ENCODE measurements at places on chromosomes 7 and 10. TPM values are rescaled to one million over a fixed set of nuclear protein-coding genes. Genes with fewer than 3 reads are reported as not detected.

NPFFR1 gene
- not detected for total RNA-seq

- DNase-seq = no peak
Measured at GRCh38 chr10:96097865-96098264, 32.2 kb upstream of the ZNF518A start.

GRCh38 chr7:130463553-130464434 lies 23.0 kb upstream of the CEP41 start:
- DNase-seq = no peak

DNA sequence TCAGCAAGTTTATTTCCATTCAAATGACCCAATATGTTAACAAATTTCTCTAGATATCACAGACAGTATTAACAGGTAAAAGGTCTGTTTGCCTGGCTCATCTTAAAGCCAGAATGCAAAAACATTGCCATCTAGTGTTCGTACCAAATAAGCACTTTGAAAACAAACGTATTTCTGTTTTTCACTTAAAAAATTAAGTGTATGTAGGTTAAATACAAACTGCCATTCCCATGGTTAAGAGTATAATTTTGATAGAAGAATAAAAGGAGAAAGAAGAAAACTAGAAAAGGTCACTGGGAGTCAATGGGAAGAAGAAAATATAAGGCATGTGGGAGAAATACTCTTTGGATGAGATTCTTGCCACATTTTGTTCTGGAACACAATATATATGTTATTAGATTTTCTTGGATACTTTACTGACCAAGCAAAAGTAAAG lies 51.0 kb downstream of the ORC5 start:
- DNase-seq = peak; percentile 35

- DNase-seq = peak; percentile 56
Measured at GRCh38 chr7:70694971-70695794, 436.8 kb upstream of the GALNT17 start.

DNA sequence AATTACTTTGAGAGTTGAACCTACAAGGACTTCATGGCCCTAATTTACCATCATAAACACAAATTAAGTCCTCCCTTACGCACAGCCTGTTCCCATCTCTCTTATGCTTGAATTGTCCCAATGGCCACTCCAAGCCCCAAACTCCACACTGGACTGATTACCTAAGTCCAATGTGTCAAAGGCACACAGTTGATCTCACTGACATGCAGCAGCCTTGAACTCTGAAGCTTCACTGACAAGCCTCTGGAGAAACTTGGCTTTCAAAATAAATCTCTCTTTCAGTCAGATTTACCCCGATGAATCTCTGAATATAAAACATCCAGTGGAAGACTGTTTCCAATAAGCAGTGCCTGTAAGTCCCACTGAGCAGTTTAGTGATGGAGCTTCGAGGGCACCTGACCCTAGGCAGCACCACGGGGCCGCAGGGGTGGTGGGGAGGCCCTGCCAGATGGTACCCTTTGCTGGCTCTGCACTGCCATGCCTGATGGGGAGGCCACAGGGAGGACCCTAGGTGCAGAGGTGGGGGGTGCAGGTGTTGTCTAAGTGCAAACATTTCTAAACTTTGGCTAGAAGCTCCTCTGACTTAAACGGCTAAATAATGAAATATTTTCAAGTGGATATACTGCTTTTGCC lies 3.3 kb upstream of the MAT1A start:
- no peak for DNase-seq

OR9A2 gene
- 0.41 TPM for total RNA-seq

ADCYAP1R1 gene
- 8.3 TPM for total RNA-seq

GIMAP2 gene
- total RNA-seq = 14.8 TPM

DNA sequence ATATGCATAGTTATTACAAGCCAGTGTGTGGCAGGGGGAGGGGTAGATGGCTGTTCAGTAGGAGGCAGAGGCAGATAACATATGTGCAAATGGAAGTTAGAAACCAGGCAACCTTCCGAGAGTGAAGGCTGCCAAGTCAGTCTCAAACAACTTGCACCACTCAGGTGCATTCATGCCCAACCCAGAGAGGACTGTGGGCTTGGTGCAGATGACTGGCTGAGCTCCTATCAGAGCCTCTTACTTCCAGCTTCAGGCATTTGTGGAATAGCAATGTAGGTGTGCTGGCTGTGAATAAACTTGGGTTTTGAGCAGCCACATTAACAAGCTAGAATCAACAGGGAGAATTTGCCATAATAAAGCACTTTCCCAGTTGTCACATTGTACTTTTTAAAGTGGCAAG lies 789.8 kb downstream of the PHTF2 start:
- no peak for DNase-seq

CLCN1 gene
- total RNA-seq = 3.1 TPM

- no peak for DNase-seq
Measured at GRCh38 chr10:1673568-1674345, 63.6 kb downstream of the ADARB2 start.

PAX4 gene
- not detected for total RNA-seq

BLOC1S2 gene
- 27.9 TPM for total RNA-seq

DNA sequence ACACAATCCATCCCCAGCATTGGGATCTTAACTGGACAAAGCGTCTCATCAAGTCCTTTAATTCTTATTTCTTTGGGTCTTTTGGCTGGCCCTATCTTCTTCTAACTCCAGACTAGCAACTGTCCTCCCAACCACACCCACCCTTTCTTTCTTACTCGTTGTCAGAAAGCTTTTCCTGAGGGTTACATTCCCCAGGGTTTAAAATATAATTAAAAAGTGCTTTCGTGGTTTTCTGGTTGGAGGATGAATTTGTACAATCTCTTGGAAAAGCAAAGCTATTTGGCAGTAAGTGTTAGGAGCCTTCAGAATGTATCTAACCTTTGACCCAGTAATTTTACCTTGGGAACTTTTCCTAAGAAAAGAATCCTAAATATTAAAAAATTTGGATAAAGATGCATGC lies 10.4 kb upstream of the ITGB8 start:
- no peak for DNase-seq

GRCh38 chr10:118798231-118798662 lies 43.5 kb upstream of the CACUL1 start:
- DNase-seq = peak; percentile 78

DNA sequence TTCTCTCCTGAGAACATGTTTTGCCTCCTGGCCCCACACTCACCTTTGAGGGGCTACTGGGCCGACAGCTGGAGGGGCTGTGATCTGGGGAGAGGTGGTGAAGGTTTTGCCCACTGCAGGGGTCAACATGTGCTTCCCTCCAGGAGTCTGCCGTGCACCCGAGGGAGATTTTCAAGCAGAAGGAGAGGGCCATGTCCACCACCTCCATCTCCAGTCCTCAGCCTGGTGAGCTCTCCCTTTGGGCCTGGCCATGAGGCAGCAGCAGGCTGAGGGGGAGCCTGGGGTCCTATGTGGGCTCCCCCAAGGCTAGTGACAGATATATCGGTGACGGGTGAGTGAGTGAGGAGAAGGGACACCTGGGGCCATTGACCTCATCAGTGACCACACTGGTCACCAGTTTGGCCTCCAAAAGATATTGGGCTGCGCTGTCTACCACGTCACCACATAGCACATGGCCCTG lies 6.6 kb downstream of the PGAM2 start:
- DNase-seq = no peak

GRCh38 chr10:132336064-132336746 lies 4.2 kb downstream of the LRRC27 start:
- no peak for DNase-seq

DNA sequence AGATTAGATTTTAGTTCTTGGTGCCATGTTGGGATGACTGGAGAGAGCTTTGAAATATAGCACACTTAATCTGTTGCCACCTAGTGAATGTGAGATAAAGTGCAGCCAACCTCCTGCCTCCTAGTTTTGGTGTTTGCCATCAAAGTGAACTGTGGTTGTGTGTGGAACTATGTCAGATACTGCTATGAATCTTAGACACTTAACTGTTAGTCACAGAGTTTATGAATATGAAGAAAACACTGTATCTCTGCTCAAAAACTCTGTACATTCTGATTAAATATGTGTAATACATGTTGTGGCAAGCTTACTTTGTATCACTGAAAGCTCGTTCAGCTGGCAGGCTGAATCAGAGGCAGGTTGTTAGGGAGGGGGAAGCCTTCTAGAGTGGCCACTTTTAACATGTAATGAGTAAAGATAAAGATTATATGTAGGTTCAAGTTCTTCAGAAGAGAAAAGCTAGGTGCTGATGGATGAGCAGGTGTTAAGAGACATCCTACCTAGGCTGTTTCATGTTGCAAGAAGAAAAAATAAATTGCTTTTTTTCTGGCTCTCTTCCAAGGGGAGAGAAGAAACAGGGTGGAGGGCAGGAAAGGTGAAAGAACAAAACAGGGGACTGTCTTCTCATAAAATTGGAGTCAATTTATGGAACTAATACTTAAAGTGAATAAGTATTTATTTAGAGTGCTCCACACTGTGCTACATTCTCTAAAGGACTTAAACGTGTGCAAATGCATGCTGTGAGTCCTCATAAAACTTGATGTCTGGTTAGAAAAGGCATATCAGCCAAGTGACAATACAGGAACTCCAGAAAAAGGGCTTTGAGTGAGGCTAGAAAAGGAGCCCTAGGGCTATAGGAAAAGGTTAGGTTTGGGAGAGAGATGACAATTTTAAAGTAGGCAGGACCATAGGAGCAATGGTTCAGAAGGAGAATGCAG lies 14.1 kb upstream of the LAMB1 start:
- DNase-seq = peak; percentile 37

GRCh38 chr10:122494833-122495232 lies 33.5 kb downstream of the HTRA1 start:
- DNase-seq = no peak

LIPK gene
- 1.1 TPM for total RNA-seq

DNA sequence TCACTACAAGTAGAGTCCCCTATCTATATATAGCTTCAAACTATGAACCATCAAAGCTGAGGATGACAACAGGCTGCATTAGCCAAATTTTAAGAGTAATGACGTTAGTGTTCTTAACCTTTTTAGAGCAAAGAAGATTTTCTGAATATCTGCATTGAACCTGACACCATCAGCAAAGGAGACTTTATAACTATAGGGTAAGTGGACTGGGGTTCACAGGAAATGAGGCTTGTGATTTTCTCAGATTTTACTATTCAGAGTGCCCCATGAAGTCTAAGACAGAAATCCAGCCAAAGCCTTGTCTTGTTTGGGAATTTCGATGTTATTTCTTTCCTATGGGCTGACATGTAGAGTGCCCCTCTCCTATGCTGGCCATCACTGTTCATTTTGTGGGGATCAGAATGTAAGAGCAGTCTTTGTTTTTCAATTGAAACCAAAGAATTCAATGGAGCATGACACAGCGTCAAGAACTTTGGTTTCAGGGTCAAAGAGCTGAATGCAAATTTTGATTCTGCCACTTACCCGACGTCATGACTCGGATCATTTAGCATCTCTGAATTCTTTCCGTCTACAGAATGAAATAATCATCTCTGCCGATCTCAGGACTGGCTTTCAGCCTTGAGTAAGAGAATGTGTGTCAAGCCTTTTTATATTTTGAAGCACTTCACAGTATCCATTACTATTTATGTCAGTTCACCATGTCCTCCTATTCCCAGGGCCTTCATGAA lies 52.7 kb downstream of the DENND11 start:
- no peak for DNase-seq

TAS2R4 gene
- total RNA-seq = 2.4 TPM

PKD1L1 gene
- 1.1 TPM for total RNA-seq

DNA sequence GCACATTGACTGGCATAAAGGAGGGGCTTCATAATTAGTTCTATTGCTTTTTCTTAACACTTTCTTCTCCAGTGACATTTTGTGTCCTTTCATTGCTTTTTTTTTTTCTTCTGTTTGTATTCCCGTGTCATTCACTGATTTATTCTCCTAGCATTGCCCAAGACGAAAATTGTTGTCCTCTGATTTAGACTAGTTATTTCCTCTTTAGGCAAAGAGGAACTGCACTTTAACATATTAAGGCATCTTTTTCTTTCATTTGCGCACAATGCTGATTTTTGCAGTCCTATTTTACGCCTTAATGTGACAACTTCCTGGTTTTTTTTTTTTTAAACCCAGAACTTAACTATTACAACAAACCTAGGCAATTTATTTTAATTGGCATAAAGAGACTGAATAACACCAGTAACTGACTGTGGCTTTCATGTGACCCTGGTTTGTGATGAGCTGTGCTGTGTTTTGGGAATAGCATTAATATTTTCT lies 39.7 kb downstream of the ARID5B start:
- no peak for DNase-seq

MUC3A gene
- not detected for total RNA-seq

DNA sequence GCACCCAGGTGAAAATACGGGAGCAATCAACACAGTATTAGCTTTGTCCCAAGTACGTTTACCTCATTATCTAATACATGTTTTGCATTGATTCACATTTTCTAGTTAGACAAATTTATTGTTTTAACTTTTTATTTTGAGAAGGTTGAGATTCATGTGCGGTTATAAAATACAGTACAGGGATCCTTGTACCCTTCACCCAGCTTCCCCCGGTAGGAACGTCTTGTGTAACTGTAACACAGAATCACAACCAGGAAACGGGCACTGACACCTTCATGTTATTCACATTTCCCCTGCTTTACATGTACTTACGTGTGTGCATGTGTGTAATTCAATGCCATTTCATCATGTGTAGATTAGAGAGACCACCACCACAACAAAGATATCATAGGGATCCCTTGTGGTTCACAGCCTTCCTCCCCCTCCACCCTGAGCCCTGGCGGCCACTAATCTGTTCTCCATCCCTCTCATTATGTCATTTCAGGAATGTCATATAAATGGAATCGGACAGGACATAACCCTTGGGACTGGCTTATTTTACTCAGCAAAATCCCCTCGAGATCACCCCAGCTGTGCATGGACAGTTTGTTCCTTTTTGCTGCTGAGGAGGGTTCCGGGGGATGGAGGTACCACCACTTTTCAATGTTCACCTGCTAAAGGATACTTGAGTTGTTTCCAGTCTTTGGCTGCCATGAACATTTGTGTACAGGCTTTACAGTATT lies 46.5 kb upstream of the C10orf71 start:
- no peak for DNase-seq

- no peak for DNase-seq
Measured at GRCh38 chr10:57830877-57831560, 436.7 kb downstream of the IPMK start.

GRCh38 chr7:82172017-82172416 lies 271.6 kb downstream of the CACNA2D1 start:
- DNase-seq = no peak

GRCh38 chr7:77284616-77285015 lies 85.0 kb upstream of the FGL2 start:
- no peak for DNase-seq

CYP51A1 gene
- 76.6 TPM for total RNA-seq

DNA sequence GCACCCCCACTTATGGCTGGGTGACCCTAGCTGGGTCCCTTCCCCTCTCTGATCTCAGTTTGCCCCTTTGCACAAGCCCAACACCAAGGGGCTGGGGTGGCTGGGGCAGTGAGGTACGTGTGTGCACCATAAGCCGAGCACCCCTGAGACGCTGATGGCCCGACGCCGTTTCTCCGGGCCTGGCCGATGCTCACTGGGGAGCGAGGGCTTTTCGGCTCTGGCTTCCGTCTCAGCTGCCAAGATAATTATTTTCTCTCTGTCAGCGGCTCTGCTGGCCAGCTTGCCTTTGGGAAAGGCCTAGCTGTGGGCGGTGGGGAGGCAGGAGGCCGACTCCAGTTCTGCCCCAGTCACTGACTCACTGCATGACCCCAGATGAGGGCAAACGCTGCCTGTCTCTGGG lies 91.0 kb downstream of the ZMIZ1 start:
- DNase-seq = peak; percentile 66
